ENCODE measurements at places on chromosomes 2 and 18.
A peak's percentile ranks its signal among the peaks of the same experiment; 100 is the strongest.

DNA sequence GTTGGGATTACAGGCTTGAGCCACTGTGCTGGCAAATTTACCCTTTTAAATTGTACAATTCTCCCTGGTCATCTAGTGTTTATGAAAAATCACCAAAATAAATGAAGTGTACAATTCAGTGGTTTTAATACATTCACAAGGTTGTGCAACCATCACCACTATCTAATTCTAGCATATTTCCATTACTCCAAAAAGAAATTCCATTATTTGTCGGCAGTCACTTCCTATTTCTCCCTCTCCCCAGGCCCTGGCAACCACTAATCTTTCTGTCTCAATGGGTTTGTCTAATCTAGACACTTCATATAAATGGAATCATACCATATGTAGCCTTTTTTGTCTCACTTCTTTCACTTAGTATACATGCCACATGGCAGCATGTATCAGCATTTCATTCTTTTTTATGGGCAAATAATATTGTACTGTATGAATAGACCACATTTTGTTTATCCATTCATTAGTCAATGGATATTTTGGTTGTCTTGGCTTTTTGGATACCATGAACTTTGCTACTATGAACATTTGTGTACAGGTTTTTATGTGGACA lies 12.6 kb upstream of the POLE4 start:
- DNase-seq: no peak

GRCh38 chr2:85308896-85309555 lies 18.8 kb downstream of the TGOLN2 start:
- DNase-seq: no peak

GRCh38 chr2:82959727-82960126 lies 1499.4 kb downstream of the SUCLG1 start:
- DNase-seq: no peak

GRCh38 chr2:208034503-208035140 lies 9.3 kb upstream of the PLEKHM3 start:
- no peak for DNase-seq

DNA sequence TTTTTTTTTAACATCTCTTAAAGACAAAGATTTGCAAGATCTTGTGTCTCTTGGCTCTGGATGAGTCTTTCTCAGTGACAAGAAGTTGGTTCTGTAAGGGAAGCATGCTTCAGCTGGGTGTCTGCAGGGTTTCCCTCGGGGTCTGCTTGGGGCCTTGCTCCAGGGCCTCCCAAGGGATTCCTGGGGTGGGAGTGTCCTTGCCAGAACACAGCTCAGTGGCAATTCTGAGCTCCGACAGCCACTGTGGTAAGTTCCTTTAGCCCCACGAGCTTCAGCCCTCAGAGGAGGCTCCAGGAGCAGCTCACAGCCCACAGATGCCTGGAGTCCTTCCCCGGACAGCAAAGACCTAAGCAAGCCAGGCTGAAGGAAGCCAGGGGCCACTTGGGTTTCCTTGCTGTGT lies 52.4 kb downstream of the EMX1 start:
- peak; percentile 44 for DNase-seq

DNA sequence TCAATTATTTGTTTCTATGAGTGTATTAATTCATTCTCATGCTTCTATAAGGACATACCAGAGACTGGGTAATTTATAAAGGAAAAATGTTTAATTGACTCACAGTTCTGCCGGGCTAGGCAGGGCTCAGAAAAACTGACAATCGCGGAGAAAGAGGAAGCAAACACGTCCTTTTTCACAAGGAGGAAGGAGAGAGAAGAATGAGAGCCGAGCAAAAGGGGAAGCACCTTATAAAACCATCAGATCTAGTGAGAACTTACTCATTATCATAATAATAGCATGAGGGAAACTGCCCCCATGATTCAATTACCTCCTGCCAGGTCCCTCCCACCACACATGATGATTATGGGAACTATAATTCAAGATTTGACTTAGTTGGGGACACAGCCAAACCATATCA lies 294.0 kb downstream of the DSC3 start:
- DNase-seq: no peak

DNA sequence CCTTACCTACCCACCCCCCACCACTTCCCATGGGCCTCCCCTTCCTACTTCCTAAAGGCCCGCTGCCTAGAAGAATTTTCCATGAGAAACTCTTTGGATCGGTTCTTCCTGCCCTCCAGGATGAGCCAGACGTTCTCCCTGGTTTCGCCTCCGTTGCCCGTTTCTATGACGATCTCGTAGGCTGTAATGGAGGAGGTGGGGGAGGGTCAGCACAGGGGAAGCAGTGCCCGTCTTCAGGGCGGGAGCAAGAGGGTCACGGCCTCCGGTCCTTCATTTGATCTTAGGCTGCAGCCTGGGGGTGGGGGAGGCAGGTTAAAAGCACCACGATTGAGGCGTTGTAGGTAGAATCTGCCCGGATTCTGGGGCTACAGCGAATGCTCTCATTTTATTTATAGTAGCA lies 172.0 kb downstream of the LOXHD1 start:
- no peak for DNase-seq

GRCh38 chr2:186748354-186748753 lies 54.5 kb downstream of the FAM171B start:
- peak; percentile 59 for DNase-seq

- DNase-seq: no peak
Measured at GRCh38 chr18:48668466-48669179, 129.8 kb downstream of the CTIF start.

DNA sequence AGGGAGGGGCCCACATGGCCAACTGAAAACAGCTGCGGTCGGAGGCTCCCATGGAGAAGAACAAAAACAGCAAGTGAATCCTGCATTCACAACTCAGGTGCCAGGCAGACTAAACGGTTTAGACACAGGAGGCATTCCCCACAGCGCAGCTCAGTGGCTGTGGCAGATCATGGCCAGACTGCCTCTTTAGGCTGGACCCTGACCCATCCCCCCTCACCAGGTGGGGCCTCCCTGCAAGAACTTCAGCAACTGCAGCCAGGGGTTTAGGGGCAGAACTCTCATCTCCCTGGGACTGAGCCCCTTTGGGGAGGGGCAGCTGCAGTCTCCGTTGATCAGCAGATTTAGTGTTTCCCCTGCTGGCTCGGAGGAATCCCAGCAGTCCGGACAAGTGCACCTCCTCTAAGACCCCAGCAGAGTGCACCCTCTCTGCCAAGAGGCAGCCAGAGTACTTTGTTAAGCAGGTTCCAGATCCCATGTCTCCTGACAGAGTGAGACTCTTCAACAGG lies 346.7 kb downstream of the SS18 start:
- DNase-seq: peak; percentile 89

DNA sequence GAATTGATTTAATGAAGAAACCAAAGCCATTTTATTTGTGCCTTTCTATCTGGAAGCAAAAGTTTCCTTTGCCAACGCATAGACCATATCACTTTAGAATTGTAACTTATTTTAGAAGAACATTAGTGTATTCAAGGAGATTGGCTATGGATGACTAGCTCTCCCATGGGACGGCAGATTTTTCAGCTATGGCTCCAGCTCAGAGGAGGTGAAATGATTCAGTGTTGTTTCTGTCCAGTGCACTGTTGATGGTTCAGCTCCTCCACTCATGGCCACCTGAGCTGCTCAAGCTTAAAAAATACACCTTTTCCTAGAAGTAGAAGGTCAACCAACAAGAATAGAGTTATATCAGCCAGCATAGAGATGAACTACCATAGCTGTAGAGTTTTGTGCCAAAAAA lies 1597.5 kb upstream of the PIK3C3 start:
- DNase-seq: no peak

- DNase-seq: peak; percentile 73
Measured at GRCh38 chr2:126657148-126657635, 1.2 kb downstream of the GYPC start.

- DNase-seq: no peak
Measured at GRCh38 chr18:3025544-3025943, 12.6 kb upstream of the LPIN2 start.

DNA sequence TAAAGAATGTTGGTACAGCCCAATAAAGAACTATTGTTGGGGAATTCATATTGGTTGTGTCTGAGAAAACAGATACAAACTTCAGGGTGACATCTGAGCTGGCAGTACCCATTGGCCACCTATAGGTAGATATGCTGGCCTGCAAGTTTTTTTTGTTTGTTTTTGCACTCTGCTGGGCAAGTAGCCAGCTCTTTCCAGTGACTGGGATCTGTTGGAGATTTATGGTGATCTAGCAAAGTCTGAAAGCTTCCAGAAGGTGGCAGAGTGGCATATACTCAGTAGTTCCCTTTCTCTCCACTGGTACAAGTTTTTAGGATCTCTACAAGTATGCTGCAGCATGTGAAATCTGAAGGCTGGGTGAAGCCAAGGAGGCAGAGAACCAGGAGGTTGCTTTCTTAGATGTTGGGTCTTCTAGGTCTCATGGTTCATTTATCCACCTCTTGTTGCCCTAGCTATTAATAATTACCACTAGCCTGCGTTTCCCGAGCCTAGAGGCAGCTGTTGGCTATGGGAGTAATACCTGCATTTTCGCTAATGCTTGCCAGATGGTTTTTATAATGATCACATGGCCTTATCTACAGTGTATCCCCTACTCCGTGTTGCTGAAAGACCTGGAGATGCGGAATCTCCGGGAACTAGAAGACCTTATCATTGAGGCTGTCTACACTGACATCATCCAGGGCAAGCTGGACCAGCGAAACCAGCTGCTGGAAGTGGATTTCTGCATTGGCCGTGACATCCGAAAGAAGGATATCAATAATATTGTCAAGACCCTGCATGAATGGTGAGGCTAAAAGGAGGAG lies 9.5 kb downstream of the COPS7B start:
- DNase-seq: peak; percentile 14

DNA sequence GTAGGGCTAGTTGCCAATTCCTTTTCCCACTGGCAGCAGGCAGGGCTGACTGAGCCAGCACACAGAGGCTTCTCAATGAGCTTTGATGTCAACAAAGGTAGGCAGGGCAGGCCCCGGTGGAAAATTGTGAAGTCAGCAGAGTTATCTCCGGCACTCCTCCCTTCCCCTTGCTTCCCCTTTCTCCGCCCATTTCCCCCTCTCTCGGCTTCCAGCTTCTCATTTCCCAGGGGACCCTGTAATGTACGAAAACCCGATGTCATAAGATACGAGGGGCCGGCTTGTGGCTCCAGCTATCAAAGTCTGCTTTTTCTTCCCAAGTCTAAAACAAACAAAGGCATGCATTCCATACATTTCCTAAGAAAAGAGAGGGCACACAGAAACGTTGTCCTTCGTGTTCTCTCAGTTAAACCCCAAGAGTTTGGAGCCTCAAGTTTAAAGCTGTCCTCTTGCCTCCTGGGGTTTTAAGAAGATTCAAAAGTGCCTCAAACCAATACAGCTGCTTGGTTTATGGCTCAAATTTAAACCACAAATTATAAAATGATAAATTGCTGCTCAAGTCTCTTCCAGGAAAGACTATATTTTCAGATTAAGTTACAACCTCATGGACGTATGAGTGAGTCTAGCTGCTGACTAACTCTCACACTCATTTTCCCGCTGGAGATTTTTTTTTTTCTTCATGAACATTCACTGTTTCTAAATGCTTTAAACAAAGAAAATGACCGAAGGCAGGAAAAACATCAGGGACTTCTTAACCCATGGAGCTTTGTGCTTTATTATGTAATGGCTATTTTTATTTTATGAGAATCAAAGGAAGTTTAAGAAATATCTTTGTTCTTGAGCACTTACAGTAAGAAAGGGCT lies 27.2 kb upstream of the EML4 start:
- DNase-seq: peak; percentile 66

- DNase-seq: no peak
Measured at GRCh38 chr2:217279556-217279955, 419.7 kb upstream of the TNP1 start.

- DNase-seq: no peak
Measured at GRCh38 chr2:219290381-219291171, 11.4 kb downstream of the DNAJB2 start.

- no peak for DNase-seq
Measured at GRCh38 chr18:49441338-49441938, 19.0 kb downstream of the DYM start.

GRCh38 chr18:62717169-62717924 lies 2.0 kb downstream of the PHLPP1 start:
- peak; percentile 54 for DNase-seq

- DNase-seq: peak; percentile 33
Measured at GRCh38 chr18:78769502-78770105, 210.0 kb upstream of the SALL3 start.

GRCh38 chr18:47120428-47120827 lies 29.9 kb downstream of the HDHD2 start:
- no peak for DNase-seq

DNA sequence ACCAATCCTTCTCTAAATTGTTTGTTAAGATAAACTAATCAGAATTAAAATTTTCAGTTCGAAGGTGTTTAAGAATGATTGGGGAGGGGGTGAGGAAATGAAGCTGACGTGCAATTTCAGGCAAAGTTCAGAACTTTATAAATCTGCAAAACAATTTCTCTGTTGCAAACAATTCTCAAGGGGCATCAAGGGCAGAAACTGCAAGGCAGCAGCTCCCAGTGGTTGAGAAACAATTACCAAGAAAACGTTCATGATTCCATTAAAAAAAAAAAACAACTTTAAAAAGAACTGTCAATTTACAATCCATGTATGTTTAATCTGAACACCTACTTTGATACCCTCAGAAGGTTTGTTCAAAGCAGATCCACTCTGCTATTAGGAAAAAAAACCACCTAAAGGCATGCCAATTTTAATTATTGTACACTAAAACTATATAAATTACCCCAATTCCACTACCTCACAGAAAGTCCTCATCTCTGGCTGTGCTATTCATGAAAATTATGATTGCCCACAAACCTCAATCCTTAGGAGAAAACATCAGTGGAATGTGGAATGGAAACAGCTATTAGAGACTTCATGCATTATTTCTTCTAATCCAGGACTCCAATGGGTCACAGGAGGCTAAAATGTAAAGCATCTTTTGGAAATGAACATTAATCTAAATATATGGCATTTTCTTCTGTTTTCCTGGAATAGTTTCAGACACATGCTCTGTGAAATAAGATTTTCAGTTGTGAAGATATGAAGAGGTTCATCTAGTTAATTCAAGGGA lies 119.9 kb upstream of the ACVR1C start:
- no peak for DNase-seq

DNA sequence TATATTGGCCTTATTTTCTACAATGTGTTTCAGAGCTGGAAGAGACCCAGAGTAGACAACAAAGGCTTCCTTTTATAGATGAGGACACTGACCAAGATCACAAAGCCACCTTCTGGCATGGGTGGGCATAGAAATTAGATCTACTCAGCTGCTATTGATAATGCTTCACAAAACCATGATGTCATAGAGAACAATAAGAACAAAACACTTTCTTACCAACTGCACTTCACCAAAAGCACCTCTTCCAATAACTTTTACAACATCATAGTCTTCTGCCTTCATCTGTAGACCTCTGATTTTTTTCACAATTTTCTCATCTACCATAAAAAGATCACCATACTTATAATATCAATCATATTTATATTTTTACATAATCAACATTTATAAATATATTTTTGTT lies 58.1 kb downstream of the ROCK2 start:
- DNase-seq: no peak

GRCh38 chr2:138689705-138690104 lies 90.5 kb downstream of the NXPH2 start:
- no peak for DNase-seq

- peak; percentile 68 for DNase-seq
Measured at GRCh38 chr2:62305421-62306176, 109.7 kb downstream of the B3GNT2 start.

All from ELF-1 (cell line).